ENCODE measurements at places on chromosomes 5 and 9.

- no peaks in the 10 kb centered on the region for H3K36me3 ChIP-seq
- H3K4me3 ChIP-seq = no peak overlapping the region
- no peak for DNase-seq
- H3K27me3 ChIP-seq = peaks cover 4% of the 10 kb centered on the region
These were observed 9.4 kb downstream of the ERAP2 start for GRCh38 chr5:96885518-96886338.

DNA sequence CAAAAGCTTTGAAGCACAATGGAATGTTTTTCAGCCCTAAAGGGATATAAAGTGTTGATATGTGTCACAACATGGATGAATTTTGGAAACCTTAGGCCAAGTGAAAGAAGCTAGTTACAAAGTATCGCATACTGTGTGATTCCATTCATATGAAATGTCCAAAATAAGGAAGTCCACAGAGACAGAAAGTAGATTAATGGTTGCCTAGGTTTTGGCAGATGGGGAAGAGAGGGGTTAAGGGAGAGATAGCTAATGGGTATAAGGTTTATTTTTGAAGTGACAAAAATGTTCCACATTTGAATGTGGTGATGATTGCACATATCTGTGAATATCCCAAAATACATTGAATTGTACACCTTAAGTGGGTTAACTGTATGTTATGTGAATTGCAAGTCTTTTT, 57.5 kb upstream of the MCCC2 start:
- no peaks in the 10 kb centered on the region for H3K27me3 ChIP-seq
- no peaks in the 10 kb centered on the region for H3K4me1 ChIP-seq
- no peak overlapping the region for H3K4me3 ChIP-seq
- no peak overlapping the region for H3K27ac ChIP-seq
- no peak for DNase-seq
- H3K36me3 ChIP-seq = peaks cover 45% of the 10 kb centered on the region

DNA sequence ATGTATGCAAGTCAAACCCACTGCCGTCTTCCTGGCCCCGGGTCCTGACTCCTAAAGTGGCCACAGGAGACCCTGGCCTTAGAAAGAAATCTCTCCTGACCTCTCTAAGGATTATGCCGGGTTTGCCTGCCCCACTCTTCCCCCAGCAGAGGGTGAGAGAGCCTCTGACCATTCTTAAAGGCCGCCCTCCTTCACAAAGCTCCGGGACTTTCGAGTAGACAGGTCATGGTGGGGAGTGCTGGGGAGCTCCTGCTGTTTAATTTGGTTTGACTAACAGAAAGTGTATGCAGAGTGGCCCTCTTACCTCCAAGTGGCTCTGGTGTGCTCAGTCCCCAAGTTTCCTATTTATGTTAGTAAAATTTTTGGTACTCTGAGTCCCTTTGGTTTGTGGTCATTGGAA, 111.8 kb downstream of the LRRC70 start:
- peaks cover 3% of the 10 kb centered on the region for H3K36me3 ChIP-seq

GRCh38 chr9:134319306-134320125, 6.7 kb upstream of the RXRA start:
- DNase-seq = no peak
- H3K27me3 ChIP-seq = no peaks in the 10 kb centered on the region
- no peaks in the 10 kb centered on the region for H3K36me3 ChIP-seq
- H3K27ac ChIP-seq = no peak overlapping the region
- no peak overlapping the region for H3K4me3 ChIP-seq

DNA sequence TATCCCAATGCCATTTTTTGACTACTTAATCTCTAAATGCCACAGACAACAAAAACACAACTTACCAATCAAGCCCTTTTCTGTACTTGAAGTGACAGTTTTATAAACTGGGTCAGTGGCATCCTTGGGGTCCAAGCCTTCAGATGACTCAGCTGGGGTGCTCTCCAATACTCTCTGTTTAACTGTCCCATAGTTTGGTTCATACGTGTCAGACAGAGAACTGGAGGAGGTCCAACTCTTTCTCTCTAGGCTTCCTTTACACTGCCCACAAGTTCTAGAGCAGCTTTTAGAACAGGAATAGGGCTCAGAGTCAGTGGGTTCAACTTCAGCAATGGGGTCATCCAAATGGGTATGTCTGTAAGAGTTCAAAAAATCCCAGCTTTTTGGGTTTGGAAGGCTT, 166.9 kb downstream of the CDC42SE2 start:
- peaks cover 54% of the 10 kb centered on the region for H3K36me3 ChIP-seq
- no peak overlapping the region for H3K4me3 ChIP-seq
- H3K4me1 ChIP-seq = peaks cover 6% of the 10 kb centered on the region
